ENCODE measurements at places on chromosomes 12 and 14.

DNA sequence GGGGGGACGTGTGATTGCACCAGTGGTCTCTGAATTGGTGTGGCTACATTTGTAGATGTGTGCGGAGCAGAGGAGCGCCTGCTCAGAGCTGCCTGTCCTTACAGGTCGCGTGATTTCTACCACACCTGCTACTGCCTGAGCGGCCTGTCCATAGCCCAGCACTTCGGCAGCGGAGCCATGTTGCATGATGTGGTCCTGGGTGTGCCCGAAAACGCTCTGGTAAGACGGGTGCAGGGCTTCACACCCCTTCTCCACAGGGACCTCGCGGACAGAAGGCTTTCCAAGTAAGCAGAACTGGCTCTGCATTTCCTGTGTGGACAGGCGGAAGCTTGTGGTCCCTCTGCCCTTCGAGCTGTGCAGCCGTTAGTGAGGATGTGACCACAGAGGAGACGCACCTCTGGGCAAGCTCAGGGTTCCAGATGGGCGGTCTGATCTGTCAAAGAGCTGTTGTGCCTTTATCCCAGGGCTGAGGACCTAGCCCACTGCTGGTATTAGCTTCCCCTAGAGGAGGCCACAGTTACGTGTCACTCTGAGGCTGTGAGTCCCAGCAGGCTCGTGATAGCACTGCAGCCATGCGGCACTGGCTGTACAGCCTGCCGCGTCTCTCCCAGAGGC is 47.7 kb downstream of the MAX start:
- peaks cover 2% of the 10 kb centered on the region for H3K4me1 ChIP-seq
- H3K27me3 ChIP-seq = no peaks in the 10 kb centered on the region
- no peak overlapping the region for H3K27ac ChIP-seq
- H3K36me3 ChIP-seq = peaks cover 6% of the 10 kb centered on the region
- no peak overlapping the region for H3K4me3 ChIP-seq

GRCh38 chr14:67385120-67385519 is 25.0 kb downstream of the EIF2S1 start:
- H3K36me3 ChIP-seq = peaks cover 15% of the 10 kb centered on the region
- no peak overlapping the region for H3K27ac ChIP-seq
- no peak overlapping the region for H3K4me3 ChIP-seq
- H3K4me1 ChIP-seq = no peaks in the 10 kb centered on the region
- H3K27me3 ChIP-seq = no peaks in the 10 kb centered on the region
- no peak for DNase-seq

- no peak for DNase-seq
- H3K27ac ChIP-seq = no peak overlapping the region
- no peaks in the 10 kb centered on the region for H3K4me1 ChIP-seq
- H3K4me3 ChIP-seq = no peak overlapping the region
- H3K36me3 ChIP-seq = no peaks in the 10 kb centered on the region
These were observed 380.2 kb downstream of the NAV3 start for GRCh38 chr12:78210894-78211302.

- H3K27ac ChIP-seq = no peak overlapping the region
- DNase-seq = peak; percentile 41
- no peak overlapping the region for H3K4me3 ChIP-seq
- no peaks in the 10 kb centered on the region for H3K27me3 ChIP-seq
- no peaks in the 10 kb centered on the region for H3K36me3 ChIP-seq
- H3K4me1 ChIP-seq = peaks cover 5% of the 10 kb centered on the region
These were observed 895 bp downstream of the SLC7A8 start for GRCh38 chr14:23182372-23183157.

DNA sequence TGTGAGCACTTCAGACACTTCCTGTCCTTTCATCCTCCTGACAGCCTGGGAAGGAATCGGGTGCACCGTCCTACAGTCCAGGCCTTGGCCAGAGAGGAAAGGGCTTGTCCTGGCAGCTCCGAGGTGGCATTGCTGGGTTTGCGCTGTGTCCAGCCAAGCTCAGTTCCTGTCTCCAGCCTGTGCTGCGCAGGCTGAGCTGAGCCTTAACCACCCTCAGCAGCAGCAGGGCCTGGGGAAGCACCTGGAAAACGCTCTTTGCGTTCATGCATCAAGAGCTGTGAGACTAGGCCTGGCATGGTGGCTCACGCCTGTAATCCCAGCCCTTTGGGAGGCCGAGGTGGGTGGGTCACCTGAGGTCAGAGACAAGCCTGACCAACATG is 33.7 kb upstream of the EML1 start:
- H3K36me3 ChIP-seq = no peaks in the 10 kb centered on the region
- no peak overlapping the region for H3K27ac ChIP-seq
- peaks cover 14% of the 10 kb centered on the region for H3K27me3 ChIP-seq
- no peak for DNase-seq
- peaks cover 7% of the 10 kb centered on the region for H3K4me1 ChIP-seq

DNA sequence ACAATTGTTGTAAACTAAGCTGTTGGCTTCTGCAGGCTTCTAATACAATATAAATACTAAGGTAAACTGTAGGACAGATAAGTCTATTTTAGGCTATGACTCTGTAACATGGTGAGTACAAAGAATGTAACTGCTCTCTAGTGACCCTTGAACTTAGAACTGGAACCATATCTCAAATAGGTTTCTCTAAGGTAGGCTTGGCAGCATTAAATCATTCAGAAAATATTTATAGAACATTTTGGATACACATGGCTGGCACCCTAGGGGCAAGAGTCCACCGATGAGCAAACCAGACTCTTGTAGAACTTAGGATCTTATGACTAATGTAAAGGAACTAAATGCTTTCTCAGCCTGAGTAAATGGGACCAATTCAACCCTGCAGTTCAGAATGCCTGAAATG is 19.4 kb upstream of the SLC25A3 start:
- H3K4me3 ChIP-seq = no peak overlapping the region
- H3K36me3 ChIP-seq = no peaks in the 10 kb centered on the region

- H3K27ac ChIP-seq = no peak overlapping the region
- peak overlapping the region; percentile 100 for H3K4me3 ChIP-seq
- H3K36me3 ChIP-seq = no peaks in the 10 kb centered on the region
These were observed 797 bp downstream of the ESPL1 start for GRCh38 chr12:53268630-53269562.

DNA sequence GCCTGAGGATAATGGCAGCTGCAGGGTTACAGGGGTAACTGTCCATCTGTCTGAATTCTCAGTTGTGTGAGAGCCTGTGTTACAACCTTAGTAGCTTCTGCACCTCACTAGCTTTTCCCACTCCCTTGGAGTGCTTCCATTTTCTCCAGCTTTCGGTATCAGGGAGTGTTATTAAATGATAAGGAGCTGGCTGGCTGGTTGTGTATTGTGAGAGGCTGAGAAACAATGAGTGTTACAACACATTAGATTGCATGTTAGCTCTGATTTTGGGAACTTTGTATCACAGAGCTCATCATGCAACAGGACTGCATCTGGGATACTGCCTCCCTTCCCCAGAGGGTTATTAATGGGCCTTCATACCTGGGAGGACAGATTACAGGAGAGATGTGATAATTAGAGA is 723.7 kb downstream of the DIO2 start:
- DNase-seq = no peak
- H3K4me3 ChIP-seq = no peak overlapping the region
- H3K36me3 ChIP-seq = no peaks in the 10 kb centered on the region
- no peak overlapping the region for H3K27ac ChIP-seq

DNA sequence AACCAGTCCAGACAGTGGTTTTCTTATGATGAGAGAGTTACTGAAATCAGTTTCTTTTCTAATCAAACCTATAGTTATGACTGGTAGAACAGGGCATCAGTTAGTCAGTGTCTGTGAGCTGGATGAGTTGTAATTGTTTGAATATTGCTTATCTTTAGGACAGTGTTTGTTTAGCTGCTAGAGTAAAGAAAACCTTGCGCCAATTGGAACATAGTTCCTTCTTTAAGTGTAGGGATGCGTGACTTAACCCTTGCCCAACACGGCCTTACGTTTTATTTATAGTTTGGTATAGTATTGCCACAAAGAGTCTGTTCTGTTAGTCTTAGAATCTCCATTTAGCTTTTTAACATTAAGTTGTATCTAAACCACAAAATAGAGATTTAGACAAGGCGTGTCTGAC is 572.6 kb downstream of the SLC16A7 start:
- DNase-seq = no peak
- no peak overlapping the region for H3K27ac ChIP-seq
- no peak overlapping the region for H3K4me3 ChIP-seq
- H3K36me3 ChIP-seq = no peaks in the 10 kb centered on the region
- H3K27me3 ChIP-seq = no peaks in the 10 kb centered on the region
- H3K4me1 ChIP-seq = peaks cover 20% of the 10 kb centered on the region

GRCh38 chr12:51361161-51362016 is 14.9 kb upstream of the CELA1 start:
- no peaks in the 10 kb centered on the region for H3K36me3 ChIP-seq
- H3K27ac ChIP-seq = peak overlapping the region; percentile 81
- H3K4me3 ChIP-seq = no peak overlapping the region
- no peaks in the 10 kb centered on the region for H3K27me3 ChIP-seq
- peaks cover 6% of the 10 kb centered on the region for H3K4me1 ChIP-seq

GRCh38 chr12:114698566-114699163 is 14.7 kb upstream of the TBX3 start:
- H3K27ac ChIP-seq = peak overlapping the region; percentile 29
- DNase-seq = no peak
- H3K4me1 ChIP-seq = peaks cover 22% of the 10 kb centered on the region
- no peaks in the 10 kb centered on the region for H3K36me3 ChIP-seq
- peaks cover 97% of the 10 kb centered on the region for H3K27me3 ChIP-seq

DNA sequence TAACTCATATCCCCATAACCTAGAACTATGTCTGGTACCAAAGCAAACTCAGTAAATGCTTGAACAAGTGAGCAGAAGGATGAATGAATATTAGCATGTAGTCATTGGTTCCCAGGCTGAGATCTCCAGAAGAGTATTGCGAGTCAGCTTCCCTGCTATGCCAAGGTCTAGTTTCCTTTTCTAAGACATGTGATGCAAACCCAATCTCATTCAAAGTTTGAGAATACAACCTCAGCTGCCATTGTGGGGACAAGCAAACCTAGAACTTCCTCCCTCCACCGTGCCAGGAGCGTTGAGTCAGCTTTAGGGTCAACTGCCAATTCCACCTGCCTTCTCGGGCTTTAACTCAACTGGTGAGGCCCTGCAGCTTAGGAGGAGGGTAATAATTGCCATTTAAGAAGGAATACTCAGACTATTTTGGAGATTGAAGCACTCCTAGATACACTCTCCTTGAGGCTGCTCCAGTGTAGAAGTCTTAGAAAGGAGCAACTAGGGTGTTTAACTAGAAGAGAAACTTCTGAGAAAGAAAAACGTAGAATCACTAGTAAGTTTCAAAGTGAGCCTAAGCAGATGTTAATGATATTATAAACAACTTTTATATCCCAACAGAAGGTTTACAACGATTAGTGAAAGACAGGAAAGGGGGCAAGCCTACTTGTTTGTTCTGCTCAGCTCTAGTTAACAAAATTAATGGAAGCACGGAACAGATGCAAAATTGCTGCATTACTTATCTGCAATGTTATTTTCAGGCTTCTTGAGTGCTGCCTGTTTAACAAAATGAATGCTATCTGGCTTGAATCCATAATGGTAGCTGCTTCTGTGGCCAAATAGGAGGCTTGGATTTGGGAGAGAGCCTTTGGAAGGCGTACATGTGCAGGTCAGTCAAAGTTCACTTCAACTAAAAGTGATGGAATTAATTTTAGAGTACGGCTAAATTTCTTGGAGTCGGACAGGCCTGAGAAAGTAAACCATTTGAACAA is 96.9 kb downstream of the HELB start:
- H3K27ac ChIP-seq = no peak overlapping the region
- H3K4me3 ChIP-seq = no peak overlapping the region
- no peak for DNase-seq

DNA sequence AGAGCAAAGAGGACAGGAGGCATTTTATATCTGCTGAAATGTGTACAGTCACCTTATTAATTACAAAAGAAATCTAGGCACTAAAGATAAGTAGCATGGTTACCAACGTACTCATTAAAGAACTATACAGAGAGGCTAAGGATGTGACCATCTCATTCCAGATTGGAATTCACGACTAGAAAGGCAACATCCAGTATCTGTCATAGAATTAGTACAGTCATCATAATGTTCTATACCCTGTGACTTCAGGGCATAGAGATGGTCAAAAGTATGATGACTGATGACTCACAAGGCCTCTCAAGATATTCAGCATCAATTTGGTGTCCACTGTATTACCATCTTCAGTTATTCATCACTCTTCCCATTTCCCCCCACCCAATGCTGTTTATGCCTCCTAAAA is 144.0 kb upstream of the PLEKHG7 start:
- no peak for DNase-seq
- no peak overlapping the region for H3K4me3 ChIP-seq
- no peaks in the 10 kb centered on the region for H3K27me3 ChIP-seq

DNA sequence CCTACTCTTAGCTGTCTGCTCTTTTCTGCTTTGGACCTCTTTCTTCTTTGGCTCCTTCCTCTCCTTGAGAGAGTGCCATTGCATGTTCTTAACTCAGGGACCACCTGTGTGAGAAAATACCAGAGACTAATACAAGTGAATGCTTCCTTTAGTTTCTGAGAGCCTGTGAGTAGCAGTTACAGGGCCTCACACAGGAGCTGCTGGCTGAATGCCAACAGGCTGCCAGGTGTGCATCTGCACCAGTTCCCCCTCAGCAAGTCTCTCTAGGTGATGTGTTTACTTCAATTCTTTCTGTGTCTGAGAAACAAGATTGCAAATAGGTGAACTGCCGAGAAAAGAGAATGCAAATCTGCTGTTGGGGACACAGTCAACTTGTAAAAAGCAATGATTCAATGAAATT is 108.2 kb downstream of the STXBP6 start:
- peaks cover 18% of the 10 kb centered on the region for H3K4me1 ChIP-seq
- H3K27ac ChIP-seq = no peak overlapping the region
- no peak overlapping the region for H3K4me3 ChIP-seq
- no peaks in the 10 kb centered on the region for H3K36me3 ChIP-seq
- DNase-seq = no peak
- no peaks in the 10 kb centered on the region for H3K27me3 ChIP-seq

DNA sequence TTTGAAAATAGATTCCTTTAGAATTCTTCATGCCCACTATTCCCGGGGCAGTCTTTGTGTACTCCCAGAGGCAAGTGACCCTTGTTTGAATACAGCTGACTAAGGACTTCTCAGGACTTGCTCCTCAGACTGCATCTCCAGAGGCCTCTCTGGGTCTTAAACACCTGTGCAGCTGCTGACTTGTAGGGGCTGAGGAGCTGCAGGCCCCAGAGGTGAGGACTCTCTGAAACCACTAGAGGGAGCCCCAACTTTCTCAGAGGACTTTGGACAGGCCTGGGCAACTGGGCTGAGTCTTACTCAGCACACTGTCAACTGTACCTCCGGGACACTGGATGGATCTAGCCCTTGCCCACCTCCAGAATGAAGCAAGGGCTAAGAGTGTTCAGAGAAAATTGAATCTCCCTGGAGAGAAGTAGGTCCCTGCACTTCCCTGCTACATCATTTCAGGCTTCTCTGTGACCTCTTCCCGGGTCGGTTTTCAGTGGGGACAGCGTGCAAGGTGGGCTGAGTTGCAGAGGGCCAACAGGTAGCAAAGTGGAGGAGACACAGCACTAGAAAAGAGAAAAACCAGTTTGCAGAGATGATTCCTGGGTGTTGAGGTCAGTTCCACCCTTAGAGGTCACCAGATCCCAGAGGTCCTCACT is 164.6 kb downstream of the TMEM117 start:
- no peak overlapping the region for H3K4me3 ChIP-seq
- peak overlapping the region; percentile 63 for H3K27ac ChIP-seq
- no peaks in the 10 kb centered on the region for H3K36me3 ChIP-seq
- no peaks in the 10 kb centered on the region for H3K27me3 ChIP-seq

Measured in progenitor cell of endocrine pancreas (in vitro differentiated cells).